ENCODE measurements at places on chromosomes 2 and 18.

- DNase-seq: no peak
Observed at GRCh38 chr2:195360242-195360641, 296.8 kb upstream of the SLC39A10 start.

DNA sequence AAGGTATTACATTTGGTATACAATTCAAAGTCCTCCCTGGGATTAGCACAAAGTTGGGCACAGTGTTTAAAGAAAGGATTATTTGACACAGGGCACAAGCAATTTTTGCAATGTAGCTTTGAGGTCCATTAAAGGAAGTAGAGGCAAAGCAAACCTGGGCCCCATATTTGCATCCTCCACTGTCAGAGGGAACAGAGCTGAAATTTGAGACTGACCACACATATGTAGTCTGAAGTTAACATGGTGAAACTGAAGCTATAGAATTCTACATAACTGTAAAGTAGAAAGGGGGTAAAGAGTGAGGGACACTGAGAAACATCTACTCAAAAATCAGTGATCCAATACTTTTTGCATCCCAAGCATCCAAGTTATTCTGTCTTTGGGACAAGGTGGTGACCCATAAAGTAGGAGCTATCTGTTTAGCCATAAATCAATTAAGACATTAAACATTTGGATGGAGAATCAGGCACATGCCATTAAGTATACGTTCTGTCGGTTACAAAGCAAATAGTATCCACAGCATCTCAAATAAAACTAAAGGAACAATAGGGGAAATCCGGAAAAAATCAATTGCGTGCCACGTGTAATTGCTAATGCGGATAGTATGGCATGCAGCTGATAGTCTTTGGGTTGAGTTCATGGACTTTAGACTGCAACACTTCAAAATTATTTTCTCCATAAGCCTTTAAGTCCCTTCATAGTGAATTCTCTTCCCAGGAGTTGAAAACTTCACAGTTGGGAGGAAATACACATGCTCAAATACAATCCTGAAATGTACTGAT is 72.6 kb downstream of the PLEKHM3 start:
- no peak for DNase-seq

DNA sequence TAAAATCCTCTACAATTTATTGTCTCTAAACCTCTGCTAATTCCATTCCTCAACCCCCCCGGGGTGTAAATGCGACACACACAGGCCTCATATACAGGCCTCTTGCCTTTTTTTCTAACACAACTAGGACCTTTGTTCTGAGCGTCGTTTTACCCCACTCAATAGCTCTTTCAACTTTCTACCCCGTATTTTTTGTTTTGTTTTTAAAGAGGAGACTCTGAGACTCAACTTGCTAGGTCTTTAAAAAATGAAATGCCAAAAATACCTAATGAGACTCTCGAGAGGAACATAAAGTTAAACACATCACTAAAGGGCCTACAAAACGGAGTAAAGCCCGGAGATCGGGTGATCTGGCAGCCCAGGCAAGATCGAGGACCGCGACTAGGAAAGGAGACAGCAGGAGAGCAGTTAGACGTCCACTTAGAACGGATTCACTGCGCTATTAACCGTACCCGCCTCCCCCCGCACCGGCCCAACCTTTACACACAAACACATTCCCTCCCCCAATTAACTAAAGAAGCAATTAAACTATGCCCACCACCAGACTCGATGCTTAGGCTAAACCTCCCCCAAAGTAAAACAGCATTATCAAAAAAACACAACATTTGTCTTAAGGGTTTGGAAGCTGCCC is 1.7 kb downstream of the TRIP12 start:
- DNase-seq: peak; percentile 8

DNA sequence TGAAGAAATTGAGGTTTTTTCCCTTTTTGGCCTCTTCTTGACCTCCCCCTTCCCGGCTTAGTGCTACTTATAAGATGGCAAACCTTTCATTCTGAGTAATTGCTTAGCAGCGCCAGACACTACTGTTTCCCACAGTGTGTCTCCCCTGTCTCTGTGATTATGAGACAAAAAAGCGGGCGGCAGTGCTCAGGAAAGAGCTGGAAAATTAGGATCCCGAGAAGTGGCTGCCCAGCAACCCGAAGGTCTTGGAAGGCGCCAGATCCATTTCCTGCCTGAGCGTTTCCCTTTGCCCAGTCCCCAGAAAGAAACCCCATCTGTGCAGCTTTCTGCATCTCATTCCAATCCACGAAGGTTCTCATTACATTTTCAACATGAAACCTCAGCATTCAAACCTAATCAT is 191.9 kb upstream of the APCDD1 start:
- no peak for DNase-seq

- DNase-seq: no peak
Observed at GRCh38 chr2:38905251-38905650, 15.6 kb downstream of the ARHGEF33 start.

- DNase-seq: no peak
Observed at GRCh38 chr18:61741881-61742454, 150.8 kb downstream of the RNF152 start.
